ENCODE measurements at places on chromosomes 7 and 10. TPM values are rescaled to one million over a fixed set of nuclear protein-coding genes. Genes with fewer than 3 reads are reported as not detected.

- no peak for DNase-seq
- no peaks in the 10 kb centered on the region for H3K4me1 ChIP-seq
- H3K36me3 ChIP-seq, result no peaks in the 10 kb centered on the region
- no peak overlapping the region for H3K4me3 ChIP-seq
- H3K27ac ChIP-seq, result no peak overlapping the region
Measured at GRCh38 chr7:15685358-15686294, 857 bp downstream of the MEOX2 start.

DNA sequence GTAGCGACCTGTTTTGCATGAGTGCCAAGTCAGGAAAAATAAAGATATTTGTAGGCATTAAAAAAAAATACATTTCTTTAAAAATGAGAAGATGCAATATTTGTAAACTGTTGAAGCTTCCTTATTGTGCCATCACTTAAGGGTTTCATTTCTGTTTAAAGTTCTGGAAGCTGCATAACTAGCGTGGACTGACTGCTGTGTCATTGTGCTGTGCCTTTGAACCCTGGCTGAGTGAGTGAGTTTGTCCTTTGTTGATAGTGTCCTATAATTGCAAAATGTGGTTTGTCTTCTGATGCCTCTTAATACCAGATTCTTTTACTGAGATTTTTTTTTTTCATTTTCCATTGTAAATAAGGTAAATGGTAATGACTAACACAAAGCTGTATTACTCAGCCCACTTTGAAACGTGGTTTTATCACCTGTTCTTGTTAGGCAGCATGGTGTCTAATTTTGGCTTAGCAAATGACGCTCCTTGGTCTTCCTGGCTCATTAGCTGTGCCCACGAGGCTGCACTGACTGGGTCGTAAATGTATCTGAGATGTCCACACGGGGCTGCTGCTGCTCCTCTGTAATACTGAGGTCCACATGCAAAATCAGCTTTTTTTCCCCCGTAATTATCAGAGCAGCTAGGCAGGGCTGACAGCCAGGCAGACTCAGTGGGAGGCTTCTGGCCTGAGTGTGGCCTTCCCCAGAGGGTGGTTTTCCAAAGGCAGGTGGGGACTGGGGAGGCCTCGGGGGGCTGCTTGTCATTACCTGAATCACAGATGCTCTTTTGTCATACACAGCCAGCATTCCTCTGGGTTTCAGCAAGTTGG lies 14.8 kb downstream of the ZSCAN25 start:
- peaks cover 46% of the 10 kb centered on the region for H3K36me3 ChIP-seq
- peak; percentile 68 for DNase-seq
- peaks cover 63% of the 10 kb centered on the region for H3K4me1 ChIP-seq
- peak overlapping the region; percentile 89 for H3K27ac ChIP-seq
- peak overlapping the region; percentile 26 for H3K4me3 ChIP-seq

DNA sequence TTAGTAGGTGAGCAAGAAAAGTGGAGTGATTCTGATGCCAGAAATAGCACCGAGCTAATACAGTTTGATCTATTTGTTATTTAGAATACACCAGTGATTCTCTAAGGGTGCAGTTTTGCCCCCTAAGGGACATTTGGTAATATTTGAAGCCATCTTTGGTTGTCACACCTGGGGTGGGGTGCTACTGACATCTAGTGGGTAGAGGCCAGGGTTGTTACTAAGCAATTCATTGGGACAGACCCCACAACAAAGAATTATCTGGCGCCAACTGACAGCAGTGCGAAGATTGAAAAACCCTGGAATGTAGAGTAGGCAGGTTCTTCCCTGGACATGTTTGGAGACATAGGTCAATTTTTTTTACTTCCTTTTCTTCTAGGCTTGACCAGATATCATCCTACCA lies 14.6 kb downstream of the PALS2 start:
- H3K27ac ChIP-seq, result no peak overlapping the region
- DNase-seq, result peak; percentile 42
- H3K4me3 ChIP-seq, result no peak overlapping the region
- peaks cover 6% of the 10 kb centered on the region for H3K36me3 ChIP-seq
- no peaks in the 10 kb centered on the region for H3K27me3 ChIP-seq
- peaks cover 35% of the 10 kb centered on the region for H3K4me1 ChIP-seq

DNA sequence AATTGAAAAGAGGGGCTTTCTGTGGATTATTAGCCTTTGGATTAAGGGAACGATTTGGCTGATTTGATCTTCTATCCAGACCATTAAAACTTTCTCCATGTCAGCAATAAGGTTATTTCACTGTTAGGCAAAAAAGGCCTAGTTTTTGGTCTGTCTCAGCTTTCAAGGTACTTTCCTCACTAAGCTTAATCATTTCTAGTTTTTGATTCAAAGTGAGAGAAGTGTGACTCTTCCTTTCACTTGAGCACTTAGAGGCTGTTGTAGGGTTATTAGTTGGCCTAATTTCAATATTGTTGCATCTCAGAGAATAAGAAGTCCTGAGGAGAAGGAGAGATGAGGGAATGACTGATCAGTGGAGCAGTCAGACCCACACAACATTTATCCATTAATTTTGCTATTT lies 596.0 kb upstream of the TPK1 start:
- H3K4me1 ChIP-seq, result no peaks in the 10 kb centered on the region
- no peaks in the 10 kb centered on the region for H3K27me3 ChIP-seq
- no peak for DNase-seq

Gene MBL2
- not detected for total RNA-seq

- peaks cover 6% of the 10 kb centered on the region for H3K4me1 ChIP-seq
- DNase-seq, result no peak
- H3K27me3 ChIP-seq, result peaks cover 66% of the 10 kb centered on the region
- H3K36me3 ChIP-seq, result no peaks in the 10 kb centered on the region
- H3K27ac ChIP-seq, result no peak overlapping the region
Measured at GRCh38 chr7:1181640-1182039, 21.6 kb upstream of the ZFAND2A start.

DNA sequence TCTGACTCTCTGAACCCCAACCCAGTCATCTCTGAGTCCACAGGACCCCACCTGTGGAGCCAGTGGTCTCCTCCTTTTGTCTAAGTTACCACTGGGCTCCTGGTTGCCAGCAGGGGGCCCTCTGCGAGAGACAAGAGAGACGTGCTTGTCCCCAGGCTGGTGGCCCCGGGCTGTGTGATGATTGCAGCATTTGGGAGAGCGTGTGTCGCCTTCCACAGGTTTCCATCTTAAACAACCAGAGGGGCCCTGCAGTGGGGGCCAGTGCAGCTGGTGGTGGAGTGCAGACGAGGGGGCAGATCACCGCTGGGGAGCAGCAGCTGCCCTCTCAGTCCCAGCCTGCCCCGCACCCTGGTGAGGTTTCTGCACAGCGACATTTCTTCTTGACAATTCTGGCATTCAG lies 122.4 kb upstream of the PPP2R2D start:
- no peaks in the 10 kb centered on the region for H3K4me1 ChIP-seq
- H3K36me3 ChIP-seq, result no peaks in the 10 kb centered on the region
- H3K4me3 ChIP-seq, result no peak overlapping the region
- peaks cover 4% of the 10 kb centered on the region for H3K27me3 ChIP-seq

DNA sequence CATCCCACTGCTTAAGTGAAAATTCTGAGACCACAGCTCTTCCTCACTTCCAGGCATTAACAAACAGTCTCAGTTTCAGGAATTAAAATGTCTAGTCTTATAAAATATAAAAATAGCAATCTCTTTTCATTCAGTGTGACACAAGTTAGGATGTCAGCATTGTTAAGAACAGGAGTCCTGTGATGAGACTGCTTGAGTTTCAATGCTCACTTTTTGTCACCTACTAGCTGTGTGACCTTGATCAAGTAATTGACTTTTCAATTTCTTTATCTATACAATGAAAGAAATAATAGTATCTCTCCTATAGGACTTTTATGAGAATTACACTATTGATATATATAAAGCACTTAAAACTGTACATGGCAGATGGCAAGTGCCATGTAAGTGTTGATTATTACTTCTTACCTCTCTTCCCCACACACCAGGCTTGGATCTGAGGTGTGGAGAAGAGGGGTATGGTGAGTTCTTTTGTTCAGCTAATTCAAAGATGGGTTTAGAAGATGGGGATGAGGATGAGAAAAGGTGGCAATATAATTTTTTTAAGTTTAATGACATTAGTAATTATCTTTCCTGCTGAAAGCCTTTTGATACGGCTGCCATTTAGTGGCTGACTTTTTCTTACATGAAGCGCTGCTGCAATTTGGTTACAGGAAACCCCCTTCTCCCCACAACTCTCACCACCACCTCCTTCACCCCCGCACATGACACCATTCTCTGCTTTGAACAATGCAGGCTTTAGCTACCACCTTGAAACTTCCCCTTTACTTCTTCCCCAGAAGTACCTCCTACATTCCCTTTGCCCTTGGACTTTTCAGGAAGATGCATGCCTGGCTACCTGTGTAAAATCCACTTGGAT lies 20.8 kb upstream of the HYAL4 start:
- H3K27me3 ChIP-seq, result peaks cover 20% of the 10 kb centered on the region
- H3K27ac ChIP-seq, result peak overlapping the region; percentile 82
- H3K4me1 ChIP-seq, result peaks cover 25% of the 10 kb centered on the region
- H3K4me3 ChIP-seq, result peak overlapping the region; percentile 49
- DNase-seq, result peak; percentile 61

Gene DOCK4
- 0.29 TPM for total RNA-seq

GRCh38 chr7:45969940-45970339 lies 48.9 kb upstream of the IGFBP3 start:
- H3K4me1 ChIP-seq, result peaks cover 4% of the 10 kb centered on the region
- peaks cover 8% of the 10 kb centered on the region for H3K36me3 ChIP-seq
- H3K27ac ChIP-seq, result no peak overlapping the region
- no peaks in the 10 kb centered on the region for H3K27me3 ChIP-seq
- DNase-seq, result no peak
- H3K4me3 ChIP-seq, result no peak overlapping the region

DNA sequence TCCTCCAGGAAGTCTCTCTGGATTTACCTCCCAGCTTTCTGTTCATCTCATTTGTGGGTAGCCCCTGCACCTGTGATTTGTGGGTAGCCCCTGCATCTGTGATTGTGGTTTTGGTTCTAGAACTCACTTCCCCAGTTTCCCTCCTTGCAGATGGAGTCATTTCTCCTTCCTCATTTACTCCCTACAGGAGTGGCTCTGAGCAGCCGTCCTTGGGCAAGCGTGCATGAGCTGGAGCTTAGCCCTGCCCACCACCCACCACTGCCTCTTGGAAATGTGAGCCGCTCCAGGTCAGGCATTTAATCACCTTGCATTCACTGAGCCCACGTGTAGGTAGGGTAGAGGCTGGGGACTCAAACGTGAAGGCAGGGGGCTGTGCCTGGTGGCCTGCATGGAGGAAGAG lies 8.2 kb downstream of the COL26A1 start:
- peaks cover 6% of the 10 kb centered on the region for H3K4me1 ChIP-seq
- no peak overlapping the region for H3K27ac ChIP-seq
- no peak overlapping the region for H3K4me3 ChIP-seq
- no peak for DNase-seq
- H3K36me3 ChIP-seq, result no peaks in the 10 kb centered on the region

GRCh38 chr7:46220066-46220630 lies 299.1 kb upstream of the IGFBP3 start:
- peaks cover 10% of the 10 kb centered on the region for H3K27me3 ChIP-seq
- H3K27ac ChIP-seq, result no peak overlapping the region
- DNase-seq, result no peak
- H3K4me1 ChIP-seq, result no peaks in the 10 kb centered on the region
- H3K4me3 ChIP-seq, result no peak overlapping the region

- H3K27me3 ChIP-seq, result peaks cover 4% of the 10 kb centered on the region
- no peak overlapping the region for H3K4me3 ChIP-seq
- H3K36me3 ChIP-seq, result no peaks in the 10 kb centered on the region
Measured at GRCh38 chr10:11698691-11699549, 43.3 kb upstream of the ECHDC3 start.

DNA sequence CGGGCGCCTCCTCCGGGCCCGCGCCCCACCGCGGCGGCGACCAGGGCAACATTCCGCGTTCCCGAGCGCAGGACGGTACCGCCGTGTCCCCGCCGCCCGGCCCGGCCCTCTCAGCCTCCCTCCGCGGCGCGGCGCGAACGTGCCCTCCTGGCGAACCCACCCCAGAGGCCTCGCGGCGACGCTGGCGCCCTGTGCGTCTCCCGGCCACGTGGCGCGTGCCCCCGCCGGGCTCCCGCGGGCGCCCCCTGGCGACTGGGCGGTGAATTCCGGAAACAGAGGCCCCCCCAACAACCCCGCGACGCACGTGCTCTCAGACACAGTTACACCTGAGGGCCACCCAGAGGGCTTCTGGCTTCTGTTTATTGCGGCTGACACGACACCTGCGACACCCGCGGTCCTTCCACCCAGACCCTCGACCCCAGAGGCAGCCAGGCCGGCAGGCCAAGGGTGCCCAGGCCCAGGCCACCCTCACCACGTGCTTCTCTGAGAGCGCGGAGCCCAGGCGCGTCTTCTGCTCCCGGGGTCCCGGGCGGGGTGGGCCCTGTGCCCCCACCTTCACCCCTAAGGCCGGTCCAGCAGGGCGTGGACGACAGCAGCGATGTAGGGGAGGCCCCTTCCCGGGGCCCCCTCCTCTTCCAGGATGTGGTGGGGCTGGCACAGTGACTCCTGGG lies at the start of gene SAP25:
TSS of gene SAP25 (minus strand) at position 210 of the 671 bp plus-strand sequence. CDS start at position 52, 158 bp downstream.
- no peak within 1 kb of the TSS for H3K4me3 ChIP-seq
- H3K27me3 ChIP-seq, result no peaks in the 10 kb centered on the region
- no peak for DNase-seq
- H3K36me3 ChIP-seq, result peaks cover 5% of the 10 kb centered on the region
- H3K4me1 ChIP-seq, result peaks cover 19% of the 10 kb centered on the region
- H3K27ac ChIP-seq, result no peak within 1 kb of the TSS

Gene BAMBI
- total RNA-seq, result 0.68 TPM

Gene FANK1
- total RNA-seq, result 1.1 TPM

- no peak for DNase-seq
- H3K4me1 ChIP-seq, result peaks cover 8% of the 10 kb centered on the region
- H3K27ac ChIP-seq, result no peak overlapping the region
- peaks cover 48% of the 10 kb centered on the region for H3K27me3 ChIP-seq
- no peak overlapping the region for H3K4me3 ChIP-seq
Measured at GRCh38 chr10:21176934-21177480, 279.9 kb upstream of the NEBL start.

- H3K36me3 ChIP-seq, result no peaks in the 10 kb centered on the region
- peaks cover 37% of the 10 kb centered on the region for H3K27me3 ChIP-seq
- H3K4me3 ChIP-seq, result no peak overlapping the region
- H3K4me1 ChIP-seq, result peaks cover 12% of the 10 kb centered on the region
- H3K27ac ChIP-seq, result no peak overlapping the region
Measured at GRCh38 chr7:128831994-128832879, 2.0 kb downstream of the FLNC start.

Gene OR6B1
- not detected for total RNA-seq

Gene RADIL
- total RNA-seq, result 0.92 TPM

DNA sequence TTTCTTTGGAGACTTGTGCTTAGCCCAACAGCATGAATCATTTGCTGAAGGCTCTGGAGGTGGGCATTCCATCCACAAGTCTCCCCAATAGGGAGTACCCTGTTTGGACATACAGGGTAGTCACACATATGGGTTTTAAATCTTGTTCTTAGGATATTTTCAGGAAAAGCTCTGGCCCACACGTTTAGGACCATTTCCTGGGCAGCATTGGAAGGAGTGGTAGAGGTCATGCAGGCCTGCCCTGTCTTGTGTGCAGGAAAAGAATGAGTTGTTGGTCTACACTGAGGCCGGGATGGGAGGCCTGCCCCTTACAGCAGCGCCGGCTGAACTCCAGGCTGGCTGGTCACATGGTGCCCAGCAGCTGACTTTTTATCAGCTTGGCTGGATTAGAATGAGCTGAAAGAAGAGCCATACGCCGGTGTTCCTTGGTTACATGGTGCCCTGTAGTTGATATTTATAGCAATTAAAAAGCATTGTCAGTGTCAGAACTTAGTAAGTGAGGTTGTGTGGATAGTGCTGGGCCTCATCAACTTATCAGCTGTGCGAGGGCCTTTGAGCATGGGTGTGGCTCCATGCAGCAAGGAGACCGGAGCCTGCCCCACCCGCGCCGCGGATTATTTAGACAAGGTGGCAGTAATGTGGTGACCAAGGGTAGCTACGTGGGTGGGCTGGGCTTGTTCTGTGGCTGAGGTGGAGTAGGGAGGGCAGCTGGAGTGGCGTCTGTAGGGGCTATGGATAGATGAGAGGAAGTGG lies 28.6 kb downstream of the OGDH start:
- peaks cover 37% of the 10 kb centered on the region for H3K36me3 ChIP-seq
- peak overlapping the region; percentile 6 for H3K27ac ChIP-seq
- no peak overlapping the region for H3K4me3 ChIP-seq
- H3K27me3 ChIP-seq, result no peaks in the 10 kb centered on the region
- no peak for DNase-seq

Gene NYAP1
- total RNA-seq, result 0.34 TPM
